ENCODE measurements at places on chromosomes 6 and 20. TPM values are rescaled to one million over a fixed set of nuclear protein-coding genes. Genes with fewer than 3 reads are reported as not detected.

The GABRR1 gene
- 0.05 TPM for polyA plus RNA-seq

DNA sequence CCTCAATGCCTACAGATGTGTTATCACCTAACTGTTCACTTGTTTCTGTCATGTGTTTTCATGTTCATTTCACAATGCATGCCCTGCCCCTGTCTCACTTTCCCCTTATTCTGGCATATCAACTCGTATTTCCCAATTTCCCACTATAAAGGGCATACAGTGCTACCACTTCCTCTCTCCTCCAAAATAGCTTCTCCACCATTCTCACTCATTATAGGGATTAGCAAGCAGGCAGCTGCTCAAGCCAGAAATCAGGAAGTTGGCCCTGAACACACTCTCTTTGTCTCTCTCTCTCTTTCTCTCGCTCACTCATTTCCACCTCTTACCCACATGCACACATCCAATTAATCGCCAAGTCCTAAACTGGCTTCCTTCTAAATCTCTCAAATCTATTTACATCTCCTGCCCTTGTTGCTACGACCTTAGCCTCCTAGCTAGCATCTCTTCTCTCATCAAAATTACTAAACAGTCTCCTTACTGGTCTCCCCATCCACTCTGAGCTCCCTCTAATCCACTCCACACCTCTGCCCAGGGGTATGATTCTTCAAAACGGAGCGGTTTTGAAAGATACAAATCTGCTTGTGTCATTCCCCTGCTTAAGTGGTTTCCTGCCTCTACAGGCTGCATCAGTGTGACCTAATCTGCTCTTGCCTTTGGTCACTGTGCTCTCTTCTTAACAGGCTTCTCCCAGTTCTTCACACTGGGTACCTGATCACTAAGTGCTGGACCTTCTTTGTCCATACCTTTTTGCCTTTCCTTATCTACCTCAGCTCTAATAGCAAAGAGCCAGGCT lies 196.2 kb downstream of the BTBD9 start:
- no peak for DNase-seq
- H3K4me1 ChIP-seq, result no peaks in the 10 kb centered on the region
- H3K36me3 ChIP-seq, result no peaks in the 10 kb centered on the region
- no peaks in the 10 kb centered on the region for H3K27me3 ChIP-seq

The PHACTR1 gene
- 0.04 TPM for polyA plus RNA-seq

DNA sequence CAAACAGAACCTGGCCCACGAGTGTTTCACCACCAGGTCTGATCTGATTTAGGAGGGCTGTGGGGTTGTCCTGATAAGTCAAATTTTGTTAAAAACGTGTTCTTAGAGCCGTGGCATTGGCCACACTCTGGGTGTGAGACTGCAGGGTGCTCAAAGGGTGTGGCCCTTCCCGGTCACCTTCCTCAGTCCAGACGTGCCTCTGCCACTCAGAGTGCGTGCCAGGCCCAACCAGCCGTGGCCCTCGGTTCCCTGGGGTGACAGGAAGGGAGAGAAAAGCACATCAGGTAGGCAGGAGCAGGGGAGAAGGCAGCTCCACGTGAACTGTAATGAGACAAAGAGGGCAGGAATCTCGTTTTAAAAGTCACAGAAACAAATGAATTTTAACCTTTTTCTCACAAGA lies 115.4 kb downstream of the FAM120B start:
- H3K27ac ChIP-seq, result no peak overlapping the region
- no peaks in the 10 kb centered on the region for H3K36me3 ChIP-seq
- no peak for DNase-seq
- H3K4me3 ChIP-seq, result no peak overlapping the region

- no peak overlapping the region for H3K4me3 ChIP-seq
- H3K27ac ChIP-seq, result no peak overlapping the region
- no peaks in the 10 kb centered on the region for H3K4me1 ChIP-seq
- no peaks in the 10 kb centered on the region for H3K36me3 ChIP-seq
- DNase-seq, result no peak
Measured at GRCh38 chr6:169937389-169938261, 186.2 kb downstream of the ERMARD start.

- H3K36me3 ChIP-seq, result no peaks in the 10 kb centered on the region
- H3K4me3 ChIP-seq, result no peak overlapping the region
- no peaks in the 10 kb centered on the region for H3K27me3 ChIP-seq
Measured at GRCh38 chr6:18314317-18314997, 50.1 kb upstream of the DEK start.

GRCh38 chr6:32367644-32368043 lies 4.1 kb downstream of the TSBP1 start:
- no peak for DNase-seq

The IP6K3 gene
- polyA plus RNA-seq, result 175 TPM
